HFF-Myc (cell line): ENCODE measurements at places on chromosomes 3 and 15.

DNA sequence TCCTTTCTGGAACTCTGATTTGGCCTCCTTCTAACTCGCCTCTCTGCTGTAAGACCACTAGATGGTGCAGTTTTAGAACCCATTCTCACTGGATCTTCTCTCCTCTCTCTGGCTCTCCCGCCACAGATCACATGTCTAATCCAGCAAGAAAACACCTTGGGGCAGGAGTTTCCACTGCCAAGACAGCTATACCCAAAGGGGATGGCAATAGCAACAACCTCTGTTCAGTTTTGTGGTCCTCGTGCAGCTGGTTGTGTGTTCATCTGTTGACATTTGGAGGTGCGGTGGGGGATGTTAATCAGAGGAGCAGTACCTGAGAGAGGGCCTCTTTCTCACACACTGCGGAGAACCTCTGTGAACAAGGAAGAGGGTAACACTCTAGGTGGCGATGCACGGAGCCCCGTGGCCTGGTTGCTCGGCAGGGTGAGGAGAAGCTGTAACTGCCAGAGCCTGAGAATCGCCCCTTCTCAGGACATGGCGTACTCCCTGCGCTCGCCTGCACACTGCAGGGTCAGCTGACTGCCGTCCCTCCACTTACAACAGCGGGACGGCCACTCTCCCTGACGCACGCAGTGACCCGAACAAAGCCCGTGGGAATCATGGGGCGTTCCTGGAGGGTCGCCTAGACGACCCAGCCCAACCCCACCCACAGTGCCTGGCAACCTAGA, at the start of gene TEX55:
TEX55 (plus strand) TSS at position 666 of the 668 bp plus-strand sequence. CDS start 25 bp downstream, outside the sequence.
- DNase-seq, result no peak

DNA sequence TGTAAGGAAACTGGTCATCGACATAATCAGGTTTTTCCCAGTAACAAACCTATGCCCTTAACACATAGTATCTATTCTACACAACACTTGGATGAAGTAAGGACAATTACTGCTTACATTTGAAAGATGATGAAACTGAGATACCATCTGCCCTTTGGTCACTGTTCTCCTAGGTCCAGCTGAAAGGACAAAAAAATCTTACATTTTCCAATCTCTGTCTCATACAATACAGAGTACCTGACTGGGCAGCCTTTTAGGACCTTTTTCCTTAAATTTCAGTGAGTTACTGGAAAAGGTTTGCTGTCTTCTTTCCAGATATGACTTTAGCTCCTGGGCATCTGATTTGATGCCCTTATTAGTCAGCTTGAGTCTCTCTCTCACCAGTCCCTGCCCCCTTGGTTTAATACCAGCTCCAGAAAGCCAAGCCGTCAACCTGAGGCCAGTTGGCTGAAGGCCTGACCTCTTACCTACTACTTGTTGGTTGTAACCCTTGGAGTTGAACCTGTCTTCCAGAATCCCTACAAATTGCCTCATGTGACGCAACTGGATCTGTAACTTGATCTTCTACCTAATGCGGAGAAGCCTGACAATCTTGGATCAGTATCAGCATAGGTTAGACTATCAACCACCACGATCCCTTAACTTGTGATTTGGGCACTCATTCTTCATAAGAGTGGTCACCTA, 355.3 kb upstream of the ZNF385D start:
- DNase-seq, result no peak

- DNase-seq, result no peak
Observed at GRCh38 chr3:64441861-64442260, 216.6 kb upstream of the PRICKLE2 start.

DNA sequence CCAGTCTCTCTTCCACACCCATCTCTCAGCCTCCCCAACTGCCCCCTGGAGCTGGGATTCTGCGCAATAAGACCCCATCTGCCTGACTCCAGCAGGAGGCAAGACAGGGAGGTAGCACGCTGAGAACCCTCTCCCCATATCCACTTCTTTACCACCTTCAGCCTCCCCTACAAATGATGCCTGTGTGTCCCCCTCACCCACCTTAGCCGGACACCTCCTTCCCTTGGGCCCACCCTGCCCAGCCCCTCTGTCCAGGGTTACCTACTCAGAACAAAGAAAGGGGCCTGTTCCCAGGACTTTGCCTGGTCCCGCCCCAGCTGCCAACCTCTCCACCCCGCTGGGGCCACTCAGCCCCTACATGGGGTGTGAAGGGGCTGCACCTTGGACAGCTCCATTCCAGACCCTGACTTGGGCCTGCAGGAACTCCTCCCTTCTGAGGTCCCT, 40.8 kb upstream of the ATP2B2 start:
- DNase-seq, result no peak

- no peak for DNase-seq
Observed at GRCh38 chr15:69138963-69139362, 21.5 kb upstream of the GLCE start.

DNA sequence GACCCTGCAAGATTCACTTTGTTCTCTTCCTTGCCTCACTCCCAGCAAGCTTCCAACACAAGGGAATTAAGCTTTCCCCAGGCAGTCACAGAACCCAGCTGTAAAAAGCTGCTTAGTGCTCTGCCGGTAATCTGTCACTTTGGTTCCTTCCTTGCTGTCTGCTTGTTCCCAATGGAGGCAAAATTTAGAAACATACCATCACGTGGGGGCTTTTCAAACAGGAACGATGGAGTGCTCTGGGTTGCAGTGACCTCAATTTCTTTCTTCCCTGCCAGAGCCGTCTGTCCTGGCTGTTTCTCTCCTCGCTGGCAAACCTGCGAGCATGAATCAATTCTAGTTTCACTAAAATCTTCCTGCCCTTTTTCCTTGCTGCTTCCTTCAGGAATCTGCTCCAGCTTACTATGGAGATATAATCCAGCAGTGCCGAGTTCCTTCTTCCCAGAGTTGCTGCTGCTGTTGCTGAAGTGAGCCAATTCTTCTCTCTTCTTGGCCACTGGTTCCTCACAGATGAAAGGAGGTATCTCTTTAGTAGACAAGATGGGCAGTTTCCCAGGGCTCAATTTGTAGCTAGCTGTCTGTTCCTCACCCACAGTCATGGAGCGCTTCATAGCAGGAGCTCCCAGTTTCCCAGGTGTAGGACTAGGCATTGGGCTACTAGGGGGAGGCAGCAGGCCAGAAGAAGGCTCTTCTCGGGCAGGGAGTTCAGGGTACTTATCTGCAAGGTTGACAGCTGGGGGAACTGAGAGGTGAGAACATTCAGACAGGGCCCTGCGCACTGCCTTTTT, 88.1 kb downstream of the DHX30 start:
- DNase-seq, result no peak

GRCh38 chr3:186109897-186110803, 1.3 kb upstream of the ETV5 start:
- no peak for DNase-seq

GRCh38 chr3:63921741-63922482, 9.7 kb upstream of the SCAANT1 start:
- no peak for DNase-seq

DNA sequence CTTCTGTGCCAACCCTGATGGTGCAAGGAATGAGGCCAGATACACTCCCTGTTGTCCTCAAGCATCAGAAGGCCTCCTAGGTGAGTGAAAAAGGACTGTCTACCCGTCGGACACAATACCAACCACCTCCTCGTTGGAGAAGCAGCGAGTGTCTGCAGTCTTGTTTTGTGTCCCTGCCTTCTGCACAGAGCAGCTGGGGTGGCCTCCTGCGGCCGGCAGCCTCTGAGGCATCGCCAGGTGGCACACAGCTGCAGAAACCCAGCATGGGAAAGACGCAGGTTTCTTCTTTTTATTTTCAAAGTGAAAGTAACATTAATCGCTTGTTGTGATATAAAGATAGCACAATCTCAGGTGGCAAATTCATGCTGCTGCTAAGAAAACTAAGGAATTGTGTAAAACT, 509.9 kb downstream of the OCA2 start:
- DNase-seq, result no peak

- DNase-seq, result no peak
Observed at GRCh38 chr3:164155400-164155799, 922.9 kb downstream of the SI start.

DNA sequence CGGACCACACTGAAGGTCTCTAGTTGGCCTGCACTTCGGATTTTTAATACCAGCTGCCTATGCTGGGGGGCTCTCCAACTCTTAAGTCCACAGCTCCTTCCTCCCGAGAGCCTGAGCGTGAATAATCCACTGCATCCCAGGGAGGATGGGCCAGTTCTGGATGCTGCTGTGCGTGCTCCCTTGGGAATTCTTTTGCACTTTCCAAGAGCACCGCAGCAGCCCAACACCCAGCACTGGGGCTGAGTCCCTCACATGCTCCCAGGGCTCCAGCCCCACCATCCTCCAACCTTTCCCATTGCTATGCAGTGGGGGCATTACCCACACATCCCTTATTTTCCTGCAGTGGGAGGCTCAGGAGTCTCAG, 136.4 kb upstream of the IQSEC1 start:
- DNase-seq, result no peak
